ENCODE measurements at places on chromosomes 5 and 9.

GRCh38 chr5:156475182-156476157 is 148.5 kb downstream of the SGCD start:
- no peak for DNase-seq

DNA sequence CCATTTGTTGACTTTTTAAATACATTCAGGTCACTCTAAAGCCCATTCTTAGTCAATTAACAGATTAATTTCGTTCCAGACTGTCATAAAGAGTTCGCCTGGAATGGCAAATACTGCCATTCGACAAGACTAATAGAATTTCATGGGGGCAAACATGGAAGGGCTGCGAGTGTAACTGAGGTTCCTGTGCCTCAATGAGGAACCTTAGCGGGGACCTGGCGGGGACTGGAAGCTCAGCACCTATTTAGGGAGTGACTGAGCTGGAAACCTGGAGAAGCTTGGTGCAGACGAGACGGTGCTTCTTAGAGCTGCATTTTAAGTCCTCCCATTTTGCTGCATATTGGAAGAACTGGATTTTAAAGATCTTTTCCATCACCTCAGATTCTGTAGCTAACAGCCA is 3.4 kb downstream of the VCAN start:
- DNase-seq, result no peak

DNA sequence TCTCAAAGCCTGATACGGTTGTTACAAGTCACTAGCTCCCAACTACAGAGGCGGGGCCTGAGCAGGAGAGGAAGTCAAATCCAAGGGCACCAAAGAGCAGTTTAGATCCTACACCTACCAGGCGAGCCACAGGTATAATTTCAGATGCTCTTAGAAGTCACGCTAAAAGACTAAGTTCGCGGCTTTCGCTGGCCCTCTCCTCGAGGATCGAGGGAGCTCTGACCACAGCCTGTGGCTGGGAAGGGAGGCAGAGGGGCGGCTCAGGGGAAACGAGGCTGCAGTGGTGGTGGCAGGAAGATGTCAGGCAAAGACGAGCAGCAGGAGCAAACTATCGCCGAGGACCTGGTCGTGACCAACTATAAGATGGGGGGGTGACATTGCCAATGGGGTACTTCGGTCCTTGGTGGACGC is 48.6 kb downstream of the SEMA4D start:
- no peak for DNase-seq

GRCh38 chr9:82148901-82149461 is 160.4 kb downstream of the SPATA31D1 start:
- no peak for DNase-seq

GRCh38 chr5:113607361-113607760 is 93.9 kb downstream of the YTHDC2 start:
- no peak for DNase-seq

GRCh38 chr5:35939639-35940038 is 1.2 kb upstream of the CAPSL start:
- DNase-seq, result no peak

DNA sequence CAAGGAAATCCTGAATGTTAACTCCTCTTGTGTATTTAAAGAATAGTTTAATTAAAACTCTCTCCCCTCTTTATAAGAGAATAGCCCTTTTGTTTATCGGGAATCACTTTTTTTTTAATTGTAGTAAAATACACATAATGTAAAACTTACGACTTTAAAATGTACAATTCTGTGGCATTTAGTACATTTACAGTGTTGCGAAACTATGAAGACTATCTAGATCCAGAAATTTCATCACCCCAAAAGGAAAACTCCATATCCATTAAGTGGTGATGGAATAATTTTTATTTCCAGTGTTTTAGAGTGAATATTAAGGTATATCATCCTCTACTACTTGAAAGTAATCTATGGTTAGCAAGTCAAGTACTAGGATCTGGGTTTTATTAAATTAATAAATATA is 36.8 kb downstream of the KDM3B start:
- no peak for DNase-seq

DNA sequence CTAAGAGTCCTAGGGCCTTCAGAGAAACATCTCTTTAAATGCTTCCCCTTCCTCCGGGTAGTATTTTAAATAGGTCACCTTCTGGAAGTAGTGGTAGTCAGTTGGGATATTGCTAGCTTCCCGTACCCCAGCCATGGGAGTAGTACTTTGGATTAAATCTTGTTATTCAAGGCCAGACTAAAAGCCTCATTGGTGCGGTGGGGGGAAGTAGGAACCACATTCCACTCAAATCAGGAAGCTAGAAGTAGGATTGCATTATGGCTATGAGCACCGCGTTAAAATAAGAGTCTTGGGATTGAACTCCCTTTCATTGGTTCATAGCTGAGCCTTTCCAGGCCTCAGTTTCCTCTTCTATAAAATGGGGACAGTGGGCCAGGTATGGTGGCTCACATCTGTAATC is 6.7 kb downstream of the KCNIP1 start:
- no peak for DNase-seq

GRCh38 chr5:145925803-145926202 is 10.6 kb upstream of the SH3RF2 start:
- no peak for DNase-seq

GRCh38 chr5:173984218-173984617 is 4.8 kb upstream of the C5orf47 start:
- no peak for DNase-seq

- no peak for DNase-seq
These were observed 103.2 kb downstream of the GPBP1 start for GRCh38 chr5:57277085-57277484.

DNA sequence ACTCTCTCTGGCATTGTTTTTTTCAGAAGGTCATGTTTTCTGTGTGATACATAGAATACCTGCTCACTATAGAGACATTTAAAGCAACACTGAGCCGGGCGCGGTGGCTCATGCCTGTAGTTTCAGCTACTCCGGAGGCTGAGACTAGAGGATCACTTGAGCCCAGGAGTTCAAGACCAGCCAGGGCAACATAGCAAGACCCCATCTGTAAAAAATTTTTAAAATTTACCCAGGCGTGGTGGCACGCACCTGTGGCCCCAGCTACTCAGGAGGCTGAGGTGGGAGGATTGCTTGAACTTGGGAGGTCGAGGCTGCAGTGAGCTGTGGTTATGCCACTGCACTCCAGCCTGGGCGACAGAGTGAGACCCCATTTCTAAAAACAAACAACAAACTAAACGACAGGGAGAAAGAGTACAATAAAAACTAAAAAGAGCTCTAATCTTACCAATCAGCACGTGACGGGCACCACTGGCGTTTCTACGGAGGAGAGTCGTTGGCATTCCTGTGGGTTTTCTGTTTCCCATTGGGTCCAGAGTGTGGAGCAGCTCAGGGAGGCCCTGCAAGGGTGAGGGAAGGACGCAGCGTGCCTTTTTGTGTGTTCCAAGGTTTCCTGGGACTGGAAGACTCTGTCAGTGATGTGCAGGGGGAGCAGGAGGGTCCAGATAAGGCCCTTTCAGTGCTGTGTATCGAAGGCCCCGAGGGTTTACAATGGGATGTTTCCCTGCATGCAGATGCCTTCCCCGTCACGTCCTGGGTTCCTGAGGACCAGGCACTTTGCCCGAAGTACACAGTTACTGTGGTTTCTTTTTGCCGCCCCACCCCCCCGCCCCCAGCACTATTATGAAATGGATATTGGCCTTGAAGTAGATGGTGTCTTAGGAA is 7.2 kb upstream of the RNU6ATAC start:
- no peak for DNase-seq

DNA sequence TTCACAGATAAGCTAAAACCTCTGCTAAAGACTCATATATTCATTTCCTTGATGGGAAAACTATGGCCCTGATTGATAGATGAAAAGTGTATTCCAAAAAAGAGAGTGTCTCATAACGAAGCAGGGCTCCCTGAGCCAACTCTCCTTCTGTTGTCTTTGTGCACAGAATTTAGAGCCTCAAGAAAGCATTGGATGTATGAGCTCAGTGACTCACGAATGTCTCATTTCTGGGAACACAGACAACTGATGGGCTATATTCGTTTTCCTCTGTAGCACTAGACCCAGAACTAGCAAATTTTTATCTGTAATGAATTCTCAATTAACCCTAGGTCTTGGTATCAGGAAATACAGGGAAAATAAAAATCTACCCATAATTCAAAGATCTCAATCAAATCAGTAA is 88.4 kb downstream of the LMNB1 start:
- DNase-seq, result no peak

DNA sequence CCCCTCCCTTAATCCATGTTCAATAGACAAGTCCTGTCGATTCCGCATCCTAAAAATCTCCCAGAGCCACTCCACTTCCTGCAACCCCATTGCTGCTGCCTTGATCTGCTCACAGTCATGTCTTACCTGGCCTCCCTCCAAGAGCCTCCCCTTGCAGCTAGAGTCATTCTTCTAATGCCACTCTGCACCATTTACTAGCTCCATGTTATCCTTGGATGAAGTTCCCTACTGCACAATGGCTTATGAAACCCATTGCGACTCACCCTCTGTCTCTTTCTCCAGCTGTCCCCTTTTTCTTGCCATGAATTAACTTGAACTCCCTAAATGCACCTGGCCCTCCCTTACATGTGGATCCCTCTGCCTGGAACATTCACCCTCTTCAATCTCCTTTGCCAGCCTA is 39.5 kb downstream of the MEGF10 start:
- DNase-seq, result no peak

DNA sequence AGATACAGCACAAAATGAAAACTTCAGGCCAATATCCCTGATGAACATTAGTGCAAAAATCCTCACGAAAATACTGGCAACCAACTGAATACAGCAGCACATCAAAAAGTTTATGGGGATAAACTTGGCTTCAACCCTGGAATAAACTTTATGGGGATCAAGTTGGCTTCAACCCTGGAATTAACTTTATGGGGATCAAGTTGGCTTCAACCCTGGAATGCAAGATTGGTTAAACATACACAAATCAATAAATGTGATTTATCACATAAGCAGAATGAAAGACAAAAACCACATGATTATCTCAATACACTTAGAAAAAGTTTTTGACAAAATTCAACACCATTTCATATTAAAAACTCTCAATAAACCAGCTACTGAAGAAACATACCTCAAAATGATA is 213.7 kb upstream of the DMRTA1 start:
- no peak for DNase-seq

DNA sequence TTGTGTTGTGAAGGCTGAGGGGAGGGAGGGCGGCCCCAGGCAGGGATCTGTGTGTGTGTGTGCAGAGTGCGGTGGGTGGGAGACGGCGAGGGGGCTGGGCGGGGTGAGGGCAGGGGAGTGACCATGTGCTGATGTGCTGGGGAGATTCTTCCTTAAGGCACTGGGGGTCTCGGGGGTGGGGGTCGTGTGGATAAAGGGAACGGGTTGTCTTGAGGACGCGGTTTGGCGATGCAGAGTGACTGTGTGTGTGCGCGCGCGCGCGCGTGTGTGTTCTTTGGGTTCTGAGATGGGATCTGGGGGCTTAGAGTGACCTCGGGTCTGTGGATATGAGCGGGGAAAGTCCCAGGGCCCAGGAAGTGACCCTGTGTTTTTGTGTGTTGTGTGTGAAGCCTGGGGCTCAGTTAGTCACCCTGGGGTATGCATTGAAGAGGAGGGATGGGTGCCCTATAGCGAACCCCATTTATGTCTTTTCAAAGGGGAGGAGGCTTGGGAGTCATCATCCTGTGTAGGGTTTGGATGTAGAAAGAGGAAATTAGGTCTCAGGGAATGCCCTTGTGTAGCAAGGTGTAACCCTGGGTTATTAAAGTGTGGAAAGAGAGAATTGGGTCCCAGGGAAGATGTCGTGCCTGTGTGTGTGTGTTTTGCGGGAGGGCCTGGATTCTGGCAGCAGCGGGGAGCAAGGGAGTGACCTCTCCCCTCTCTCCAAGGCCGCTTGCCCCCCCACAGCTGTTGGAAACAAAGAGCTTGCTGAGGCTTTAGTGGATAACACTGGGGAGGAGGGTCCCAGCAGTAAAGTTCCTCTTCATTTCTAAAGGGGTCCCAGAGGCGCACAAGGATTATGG is 1.4 kb downstream of the TMEFF1 start:
- DNase-seq, result no peak

DNA sequence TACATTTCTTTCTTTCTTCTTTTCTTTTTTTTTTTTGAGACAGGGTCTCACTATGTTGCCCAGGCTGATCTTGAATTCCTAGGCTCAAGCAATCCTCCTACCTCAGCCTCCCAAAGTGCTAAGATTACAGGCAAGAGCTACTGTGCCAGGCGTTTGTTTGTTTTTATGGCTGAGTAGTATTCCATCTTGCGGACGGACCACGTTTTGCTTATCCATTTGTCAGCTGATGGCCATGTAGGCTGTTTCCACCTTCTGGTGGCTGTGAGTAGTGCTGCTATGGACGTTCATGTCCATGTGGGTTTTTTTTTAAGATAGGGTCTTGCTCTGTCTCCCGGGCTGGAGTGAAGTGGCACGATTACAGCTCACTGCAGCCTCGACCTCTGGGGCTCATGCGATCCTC is 2.5 kb downstream of the DOK3 start:
- no peak for DNase-seq

DNA sequence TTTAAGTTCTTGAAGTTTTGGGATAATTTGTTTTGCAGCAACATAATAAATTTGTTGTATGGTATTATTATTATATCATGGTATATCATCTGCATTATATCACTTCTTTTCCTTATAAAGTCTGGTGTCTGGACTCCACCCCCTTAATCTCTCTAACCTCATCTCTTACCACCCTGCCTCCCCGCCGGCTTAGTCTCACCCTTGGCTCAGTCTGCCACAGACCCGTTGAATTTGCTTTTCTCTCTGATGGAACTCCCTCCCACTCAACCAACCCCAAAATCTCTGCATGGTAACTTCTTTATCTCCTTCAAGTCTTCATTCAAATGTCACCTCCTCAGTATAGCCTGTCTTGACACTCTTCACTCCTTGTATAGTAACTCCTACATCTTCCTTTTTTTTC is 29.6 kb upstream of the MATR3 start:
- no peak for DNase-seq

- no peak for DNase-seq
These were observed 15.9 kb downstream of the RETREG1 start for GRCh38 chr5:16600946-16601345.

DNA sequence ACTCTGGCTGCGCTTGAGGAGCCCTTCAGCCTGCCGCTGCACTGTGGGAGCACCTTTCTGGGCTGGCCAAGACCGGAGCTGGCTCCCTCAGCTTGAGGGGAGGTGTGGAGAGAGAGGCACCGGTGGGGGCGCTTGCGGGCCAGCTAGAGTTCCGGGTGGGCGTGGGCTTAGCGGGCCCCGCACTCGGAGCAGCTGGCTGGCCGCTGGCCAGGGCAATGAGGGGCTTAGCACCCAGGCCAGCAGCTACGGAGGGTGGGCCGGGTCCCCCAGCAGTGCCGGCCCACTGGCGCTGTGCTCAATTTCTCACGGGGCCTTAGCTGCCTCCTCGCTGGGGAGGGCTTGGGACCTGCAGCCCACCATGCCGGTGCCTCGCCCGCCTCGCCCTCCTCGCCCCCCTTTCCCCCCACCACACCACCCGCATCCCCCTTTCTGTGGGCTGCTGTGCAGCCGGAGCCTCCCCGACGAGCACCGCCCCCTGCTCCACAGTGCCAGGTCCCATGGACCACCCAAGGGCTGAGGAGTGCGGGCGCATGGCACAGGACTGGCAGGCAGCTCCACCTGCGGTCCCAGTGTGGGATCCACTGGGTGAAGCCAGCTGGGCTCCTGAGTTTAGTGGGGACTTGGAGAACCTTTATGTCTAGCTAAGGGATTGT is 954.5 kb downstream of the DTWD2 start:
- no peak for DNase-seq

- DNase-seq, result no peak
These were observed 25.4 kb downstream of the DMRT3 start for GRCh38 chr9:1001838-1002237.
